HEK293T (cell line): ENCODE measurements at places on chromosomes 1 and 21.

- DNase-seq, result no peak
These were observed 7.2 kb downstream of the TLCD4 start for GRCh38 chr1:95124342-95124741.

- no peak for DNase-seq
These were observed 13.6 kb upstream of the OR2B11 start for GRCh38 chr1:247471445-247472016.

- peak; percentile 14 for DNase-seq
These were observed 482 bp downstream of the GRIK1 start for GRCh38 chr21:29939104-29939923.

DNA sequence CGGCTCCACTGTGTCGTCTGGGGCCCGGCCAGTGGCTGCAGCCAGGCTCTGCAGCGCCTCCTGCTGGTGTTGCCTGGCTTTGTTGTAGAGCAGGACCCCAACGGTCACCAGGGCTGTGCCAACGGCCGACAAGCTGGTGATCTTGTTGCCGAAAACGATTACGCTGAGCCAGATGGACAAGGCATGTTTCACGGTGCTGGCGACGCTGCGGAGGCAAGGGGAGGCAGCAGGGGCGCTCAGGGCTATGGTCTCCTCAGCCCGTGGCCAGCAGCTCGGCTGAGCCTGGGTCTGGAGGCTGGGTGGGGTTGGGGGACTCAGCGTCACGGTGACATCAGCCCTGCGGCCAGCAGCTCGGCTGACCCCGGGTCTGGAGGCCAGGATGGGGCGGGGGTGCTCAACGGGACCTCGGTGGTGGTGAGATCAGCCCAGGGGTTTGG, 7.0 kb upstream of the CDK11B start:
- peak; percentile 64 for DNase-seq

DNA sequence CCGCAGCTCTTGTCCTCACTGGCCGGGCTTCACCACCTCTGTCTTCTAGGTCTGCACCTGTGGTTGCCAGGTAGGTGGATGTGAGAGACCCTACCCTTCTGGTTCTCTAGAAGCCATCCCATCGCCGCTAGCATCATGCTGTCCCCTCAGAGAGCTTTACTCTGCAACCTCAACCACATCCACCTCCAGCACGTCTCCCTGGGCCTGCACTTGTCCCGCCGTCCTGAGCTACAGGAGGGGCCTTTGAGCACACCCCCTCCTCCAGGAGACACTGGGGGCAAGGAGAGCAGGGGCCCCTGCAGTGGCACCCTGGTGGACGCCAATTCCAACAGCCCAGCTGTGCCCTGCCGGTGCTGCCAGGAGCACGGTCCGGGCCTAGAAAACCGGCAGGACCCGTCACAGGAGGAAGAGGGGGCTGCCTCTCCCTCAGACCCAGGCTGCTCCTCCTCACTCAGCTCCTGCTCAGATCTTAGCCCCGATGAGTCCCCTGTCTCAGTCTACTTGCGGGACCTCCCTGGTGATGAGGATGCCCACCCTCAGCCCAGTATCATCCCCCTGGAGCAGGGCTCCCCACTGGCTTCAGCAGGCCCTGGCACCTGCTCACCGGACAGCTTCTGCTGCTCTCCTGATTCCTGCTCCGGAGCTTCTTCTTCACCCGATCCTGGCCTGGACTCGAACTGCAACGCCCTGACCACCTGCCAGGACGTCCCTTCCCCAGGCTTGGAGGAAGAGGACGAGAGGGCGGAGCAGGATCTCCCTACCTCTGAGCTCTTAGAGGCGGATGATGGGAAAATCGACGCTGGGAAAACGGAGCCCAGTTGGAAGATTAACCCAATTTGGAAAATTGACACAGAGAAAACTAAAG, 1.2 kb downstream of the RUSC1 start:
- DNase-seq, result no peak

DNA sequence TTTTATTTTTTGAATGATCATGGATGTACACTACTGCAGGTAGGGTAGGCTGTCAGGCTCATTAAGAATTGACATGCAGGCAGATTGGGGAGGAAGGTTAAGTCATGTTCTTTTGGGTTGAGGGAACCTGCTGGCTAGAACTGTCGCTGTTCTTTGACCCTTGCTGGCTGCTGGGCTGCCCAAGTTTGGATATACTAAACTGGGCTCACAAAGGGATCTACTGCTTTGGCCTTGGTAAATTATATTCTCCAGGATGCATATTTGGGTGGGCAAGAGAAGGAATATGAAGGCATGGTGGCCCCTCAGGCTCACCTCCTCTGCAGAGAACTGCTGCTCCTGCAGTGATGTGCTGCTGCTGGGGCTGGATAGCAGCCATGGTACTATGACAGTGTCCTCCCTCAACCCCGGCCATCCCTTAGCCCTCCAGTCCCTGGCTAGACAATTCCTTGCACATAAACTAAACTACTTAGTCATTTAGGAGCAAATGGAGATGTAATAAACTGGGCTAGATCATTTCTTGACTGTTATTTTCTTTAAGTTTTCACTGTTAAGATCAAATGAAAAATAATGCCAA, 6.1 kb downstream of the ATP1A1 start:
- no peak for DNase-seq
